ENCODE measurements at places on chromosomes 7 and 10. TPM values are rescaled to one million over a fixed set of nuclear protein-coding genes. Genes with fewer than 3 reads are reported as not detected.

DNA sequence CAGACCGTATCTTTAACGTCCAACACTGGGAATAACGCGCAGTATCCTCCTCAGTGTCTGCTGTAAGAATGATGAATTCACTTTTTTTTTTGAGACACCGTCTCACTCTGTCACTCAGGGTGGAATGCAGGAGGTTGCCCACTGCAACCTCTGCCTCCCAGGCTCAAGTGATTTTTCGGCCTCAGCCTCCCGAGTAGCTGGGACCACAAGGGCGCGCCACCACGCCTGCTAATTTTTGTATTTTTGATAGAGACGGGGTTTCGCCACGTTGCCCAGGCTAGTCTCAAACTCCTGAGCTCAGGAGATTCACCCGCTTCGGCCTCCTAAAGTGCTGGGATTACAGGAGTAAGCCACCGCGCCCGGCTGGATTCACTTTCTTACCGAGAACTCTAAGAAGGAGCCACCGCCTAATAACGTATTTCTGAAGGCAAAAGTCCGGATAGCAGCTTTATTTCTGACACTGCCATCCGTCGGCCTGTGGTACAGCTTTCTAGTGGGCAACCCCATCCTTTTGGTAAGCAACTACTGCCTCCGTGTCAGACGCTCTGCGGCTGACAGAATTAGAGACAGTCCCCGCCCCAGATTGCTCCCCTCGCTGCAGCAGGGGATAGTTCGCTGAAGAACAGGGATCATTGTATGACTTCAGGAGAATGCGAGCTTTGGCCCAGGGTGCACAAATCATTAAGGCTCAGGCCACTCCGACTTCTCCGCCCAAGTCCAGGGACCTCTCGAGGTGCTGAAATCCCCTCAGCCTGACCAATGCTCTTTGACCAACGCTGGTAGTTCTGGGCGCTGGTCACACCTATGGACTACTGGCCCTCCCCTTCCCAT, 662 bp downstream of the POLR3A start:
- DNase-seq, result peak; percentile 71

DNA sequence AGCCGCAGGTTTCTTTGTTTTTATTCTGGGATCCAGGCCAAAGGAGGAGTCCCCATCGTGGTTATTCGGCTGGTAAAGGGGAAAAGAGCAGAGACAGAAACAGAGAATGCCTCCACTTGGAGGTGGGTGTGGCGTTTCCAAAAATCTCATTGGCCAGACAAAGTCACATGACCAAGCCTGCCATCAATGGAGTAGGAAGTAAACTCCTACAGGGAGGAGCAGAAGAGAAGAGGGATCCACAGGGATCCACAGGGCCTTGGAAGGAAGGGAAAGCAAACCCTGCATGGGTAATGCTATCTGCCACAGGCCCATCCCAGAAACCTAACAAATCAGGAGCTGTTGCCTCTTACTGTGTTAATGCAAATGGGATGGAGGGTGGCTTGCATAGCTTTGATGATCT, 425.7 kb upstream of the GALNT17 start:
- no peak for DNase-seq

DNA sequence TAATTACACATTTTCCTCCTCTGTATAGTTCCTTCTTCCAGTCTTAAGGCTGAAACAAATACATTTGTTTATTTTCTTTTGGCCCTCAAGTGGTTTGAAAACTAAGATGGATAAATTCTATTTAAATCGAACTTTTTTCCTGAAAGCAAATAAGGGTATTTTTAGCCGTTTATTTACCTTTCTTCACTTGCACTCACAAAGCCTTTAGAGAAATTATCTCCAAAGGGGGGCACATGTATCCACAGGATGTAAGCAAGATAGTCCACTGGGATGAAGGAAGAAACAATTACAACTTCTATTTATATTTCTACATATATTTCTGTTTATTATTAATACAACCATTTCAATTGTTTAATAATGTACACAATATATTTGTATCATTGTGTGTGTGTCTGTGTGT, 10.2 kb downstream of the CPA4 start:
- no peak for DNase-seq

DNA sequence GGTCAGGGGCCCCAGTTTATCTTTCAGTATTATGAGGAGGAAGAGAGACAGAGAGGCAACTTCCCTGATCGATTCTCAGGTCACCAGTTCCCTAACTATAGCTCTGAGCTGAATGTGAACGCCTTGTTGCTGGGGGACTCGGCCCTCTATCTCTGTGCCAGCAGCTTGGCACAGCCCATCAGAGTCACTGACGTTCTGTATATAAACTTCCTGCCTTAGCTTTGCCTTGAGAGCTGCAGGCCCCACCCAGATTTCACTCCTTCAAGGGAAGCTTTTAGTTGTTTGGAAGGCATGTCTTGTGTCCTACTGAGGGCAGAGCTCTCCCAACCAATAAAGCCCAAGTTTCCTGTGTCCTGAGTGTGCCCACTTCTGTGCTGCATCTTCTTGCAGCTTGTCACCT, 242.5 kb upstream of the PRSS58 start:
- no peak for DNase-seq

DNA sequence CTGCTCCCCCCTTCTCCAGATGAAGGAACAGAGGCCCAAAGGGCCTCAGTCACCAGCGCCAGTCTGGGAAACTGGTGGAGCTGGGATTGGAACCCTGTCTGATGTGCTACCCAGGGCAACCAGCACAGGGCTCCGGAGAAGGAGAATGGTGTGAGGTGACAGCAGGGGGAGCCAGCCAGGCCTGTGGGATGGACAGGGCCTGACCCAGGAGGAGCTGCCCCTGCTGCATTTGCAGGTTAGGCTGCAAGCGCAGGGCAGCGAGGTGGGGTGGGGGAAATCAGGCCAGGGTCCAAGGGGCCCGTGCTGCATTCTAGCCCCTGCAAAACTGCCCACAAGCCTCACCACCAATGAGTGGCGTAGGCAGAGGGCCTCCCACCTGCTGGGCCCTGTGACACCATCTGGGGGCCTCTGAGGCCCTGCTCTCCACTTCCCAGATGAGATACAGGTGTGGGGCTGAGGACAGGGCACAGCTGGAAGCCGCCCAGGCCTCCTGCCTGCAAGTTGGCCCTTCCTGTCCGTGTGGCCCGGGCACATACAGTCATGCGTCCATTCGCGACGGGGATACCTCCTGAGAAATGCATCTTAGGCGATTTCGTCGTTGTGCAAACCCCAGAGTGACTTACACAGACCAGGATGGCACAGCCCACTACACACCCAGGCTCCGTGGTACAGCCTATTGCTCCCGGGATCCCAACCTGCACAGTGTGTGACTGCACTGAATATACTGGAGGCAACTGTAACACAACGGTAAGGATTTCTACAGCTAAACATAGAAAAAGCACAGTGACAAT, 45.3 kb downstream of the RASGEF1A start:
- no peak for DNase-seq

DNA sequence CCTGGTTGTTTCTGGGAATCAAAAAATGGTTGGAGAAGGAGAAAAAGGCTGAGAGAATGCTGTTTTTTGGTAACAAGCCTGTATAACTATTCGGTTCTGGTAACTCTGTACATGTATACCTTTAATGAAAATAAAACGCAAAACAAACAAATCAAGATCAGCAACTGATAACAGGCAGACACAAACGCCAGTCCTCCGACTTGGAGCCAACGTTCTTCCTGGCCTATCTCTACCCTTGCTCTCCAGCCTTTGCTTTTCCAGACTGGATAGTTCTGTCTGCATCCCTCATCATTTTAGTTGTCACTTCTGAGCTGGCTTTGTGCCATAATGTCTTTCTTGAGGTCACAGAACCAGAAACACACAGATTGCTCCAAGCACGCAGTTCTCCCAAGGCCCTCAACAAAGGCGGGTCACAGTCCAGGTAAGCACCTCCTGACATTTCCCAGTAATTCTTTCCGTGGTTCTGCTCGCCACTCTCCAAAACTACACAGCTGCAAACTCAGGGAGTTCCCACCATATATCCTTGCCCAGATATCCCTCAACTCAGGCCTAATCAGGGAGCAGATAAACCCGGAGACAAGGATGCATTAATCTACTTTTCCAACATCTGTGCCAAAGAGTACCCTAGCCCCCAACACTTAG, 20.2 kb downstream of the HIP1 start:
- DNase-seq, result no peak

DNA sequence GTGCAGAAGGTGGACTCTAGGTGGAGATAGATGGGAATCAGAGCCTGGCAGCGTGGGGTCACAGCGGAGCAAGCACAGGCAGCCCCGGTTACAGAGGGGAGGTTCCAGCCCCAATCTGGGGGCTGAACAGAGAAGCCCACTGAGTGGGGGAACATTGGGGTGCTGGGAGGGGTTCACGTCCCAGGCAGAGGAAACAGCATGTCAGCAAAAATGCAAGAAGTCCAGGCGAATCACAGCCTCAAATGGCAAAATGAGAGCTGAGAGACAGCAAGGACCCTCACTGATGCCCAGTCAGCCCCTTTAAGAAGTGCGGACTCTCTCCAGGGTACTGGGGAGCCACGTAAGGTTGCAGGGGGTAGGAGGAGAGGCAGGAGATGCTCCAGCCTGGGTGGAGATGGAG, 62.0 kb downstream of the ELFN1 start:
- no peak for DNase-seq

DNA sequence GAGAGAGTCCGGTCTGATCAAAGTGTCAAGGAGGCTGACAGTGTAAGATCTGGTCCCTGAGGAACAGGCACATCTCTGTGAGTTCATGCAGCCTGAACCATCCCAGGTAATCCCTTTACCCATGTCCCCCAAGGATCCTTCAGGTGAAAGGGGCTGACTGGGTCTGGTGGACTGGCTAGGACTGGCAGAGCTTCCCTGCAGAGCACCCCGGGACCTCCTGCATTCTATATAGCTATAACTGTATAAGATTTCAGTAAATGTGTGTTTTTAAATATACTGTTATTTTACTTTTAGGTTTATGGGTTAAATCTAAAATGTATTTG, 246.8 kb downstream of the ELMO1 start:
- no peak for DNase-seq

DNA sequence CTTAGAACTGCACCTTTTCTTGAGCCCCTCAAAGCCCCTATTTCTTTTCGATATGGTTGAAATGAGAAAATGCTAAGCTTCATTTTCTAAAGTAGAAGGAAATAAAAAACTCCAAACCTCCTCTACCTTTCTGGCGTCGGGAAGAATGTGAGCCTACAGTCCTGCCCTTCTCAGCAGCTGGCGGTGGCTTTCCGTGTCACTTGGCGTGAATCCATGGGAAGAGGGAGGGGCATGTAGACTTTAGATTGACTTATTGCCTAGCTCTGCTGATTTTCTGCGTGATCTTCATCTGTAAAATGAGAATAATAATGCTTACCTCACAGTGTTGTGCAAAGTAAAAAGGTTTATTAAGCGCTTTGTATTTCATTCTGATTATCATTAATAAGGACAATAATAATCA, 35.0 kb downstream of the PRR15 start:
- peak; percentile 88 for DNase-seq

DNA sequence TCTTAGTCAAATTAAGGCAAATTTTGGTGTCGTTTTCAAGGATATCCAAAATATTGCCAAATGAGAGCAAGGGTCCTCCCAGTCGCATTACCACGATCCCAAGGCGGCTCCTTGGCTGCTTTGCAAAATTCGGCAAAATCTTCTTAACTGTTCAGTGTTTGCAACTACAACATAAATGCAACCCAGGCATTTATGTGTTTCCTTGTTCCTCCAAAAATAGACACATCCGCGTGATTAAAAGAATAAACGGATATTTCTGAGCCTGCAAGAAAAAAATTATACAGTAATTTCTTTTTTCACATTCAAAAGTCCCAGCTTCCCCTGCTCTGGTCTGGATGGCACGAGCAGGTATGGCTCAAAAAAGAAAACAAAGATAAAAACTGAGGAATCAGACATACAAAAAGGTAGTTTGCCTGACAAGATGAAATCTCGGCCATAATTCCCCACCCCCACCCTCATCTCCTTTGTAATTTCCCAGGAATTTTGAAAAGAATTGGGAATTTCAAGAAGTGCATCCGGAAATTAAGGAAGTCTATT, 6.0 kb downstream of the SKIDA1 start:
- no peak for DNase-seq

- DNase-seq, result no peak
Measured at GRCh38 chr10:58674251-58674650, 161.6 kb downstream of the BICC1 start.

GRCh38 chr7:82468435-82468834, 24.9 kb upstream of the CACNA2D1 start:
- no peak for DNase-seq

GRCh38 chr7:28990200-28990960, 32.2 kb upstream of the TRIL start:
- no peak for DNase-seq

GRCh38 chr10:77713521-77714280, 76.1 kb upstream of the KCNMA1 start:
- DNase-seq, result no peak

DNA sequence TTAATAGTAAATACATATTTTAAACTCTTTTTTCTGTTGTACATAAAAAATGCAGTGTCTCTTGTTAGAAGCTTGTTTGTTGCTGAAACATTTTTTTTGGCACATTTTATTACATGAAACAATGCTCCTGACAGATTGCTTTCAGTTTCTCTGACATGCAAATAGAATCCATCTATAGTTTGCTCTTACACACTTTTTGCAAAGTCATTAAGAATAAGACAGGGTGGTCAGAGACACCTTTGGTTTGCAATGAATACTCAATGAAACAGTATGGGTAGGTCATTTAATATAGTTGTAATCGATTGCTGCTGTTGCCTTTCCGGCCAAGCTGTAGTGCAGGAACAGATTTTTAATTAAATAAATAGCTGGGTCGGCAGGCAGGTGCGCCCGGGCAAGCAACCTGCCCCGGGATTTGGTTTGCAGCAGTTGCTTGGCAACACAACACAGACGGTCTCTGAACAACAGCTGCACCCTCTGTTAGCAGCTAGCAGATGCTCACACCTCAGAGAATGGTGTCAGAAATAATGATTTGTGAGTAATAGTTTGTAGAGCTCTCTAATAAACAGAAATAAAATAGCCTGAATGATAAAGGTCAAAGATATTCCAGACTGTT, 115.7 kb upstream of the CACNA2D1 start:
- DNase-seq, result peak; percentile 16

- no peak for DNase-seq
Measured at GRCh38 chr7:79227044-79227443, 226.4 kb downstream of the MAGI2 start.

DNA sequence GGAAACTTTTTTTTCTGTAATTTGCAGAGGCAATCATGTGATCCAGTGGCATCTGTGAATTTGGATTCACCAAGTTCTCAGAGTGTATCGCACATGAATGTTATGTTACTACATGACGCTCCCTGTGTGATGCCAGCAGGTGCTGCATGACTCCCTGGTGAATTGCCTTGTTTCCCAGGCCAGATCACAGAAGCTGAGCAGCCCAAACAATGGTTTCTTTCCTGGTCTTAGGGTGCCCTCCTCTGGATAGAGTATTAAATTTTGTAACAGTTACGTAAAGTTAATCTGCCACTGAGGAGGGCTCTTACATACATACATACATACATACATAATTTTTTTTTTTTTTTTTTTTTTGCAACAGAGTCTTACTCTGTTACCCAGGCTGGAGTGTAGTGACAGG, 3.6 kb downstream of the ZSCAN21 start:
- peak; percentile 69 for DNase-seq

TMEM176A gene
- polyA plus RNA-seq, result 300 TPM

SFR1 gene
- polyA plus RNA-seq, result 9.3 TPM

HACD1 gene
- polyA plus RNA-seq, result 18.6 TPM

PPP1R17 gene
- not detected for polyA plus RNA-seq

GOLGA7B gene
- 3.9 TPM for polyA plus RNA-seq

MAGI2 gene
- 2.6 TPM for polyA plus RNA-seq
